ENCODE measurements at places on chromosomes 11 and 22.

- DNase-seq, result no peak
Observed at GRCh38 chr11:126420698-126421256, 65.3 kb downstream of the ST3GAL4 start.

DNA sequence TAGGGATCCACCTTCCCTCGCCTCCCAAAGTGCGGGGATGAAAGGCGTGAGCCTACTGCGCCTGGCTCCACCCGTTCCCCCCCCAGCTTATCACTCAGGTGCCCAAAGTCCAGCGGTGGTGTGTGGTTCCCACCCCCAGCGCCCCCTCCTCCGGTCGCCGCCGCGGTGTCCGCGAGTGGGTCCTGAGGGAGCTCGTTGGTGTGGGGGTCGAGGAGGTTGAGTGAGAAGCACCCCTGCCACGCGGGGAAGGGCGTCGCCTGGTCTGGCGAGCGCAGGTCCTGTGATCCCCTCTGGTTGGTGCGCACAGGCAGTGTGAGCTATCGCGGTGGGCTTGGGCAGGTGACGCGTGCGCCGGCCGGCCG, 3900.6 kb upstream of the OR11H1 start:
- no peak for DNase-seq

DNA sequence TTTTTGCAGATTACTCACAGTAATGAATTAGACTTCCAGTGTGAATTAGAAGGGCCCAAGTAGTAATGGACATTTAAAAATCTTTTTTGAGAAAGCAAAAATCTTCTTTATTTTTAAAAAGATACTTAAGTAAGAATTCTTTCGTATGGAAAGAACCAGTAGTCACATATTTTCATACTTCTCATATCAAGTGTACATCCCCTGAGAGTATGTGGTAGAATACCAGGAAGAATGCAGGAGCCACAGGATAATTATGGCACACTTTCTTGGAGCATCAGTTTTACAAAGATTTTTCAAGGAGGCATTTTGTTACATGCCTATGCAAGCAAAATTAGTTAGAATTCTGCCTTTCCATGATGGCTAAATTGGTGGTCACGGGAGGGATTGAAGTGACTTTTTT, 28.1 kb downstream of the POLD3 start:
- no peak for DNase-seq

GRCh38 chr22:24685531-24686190, 82.7 kb downstream of the GGT1 start:
- no peak for DNase-seq

DNA sequence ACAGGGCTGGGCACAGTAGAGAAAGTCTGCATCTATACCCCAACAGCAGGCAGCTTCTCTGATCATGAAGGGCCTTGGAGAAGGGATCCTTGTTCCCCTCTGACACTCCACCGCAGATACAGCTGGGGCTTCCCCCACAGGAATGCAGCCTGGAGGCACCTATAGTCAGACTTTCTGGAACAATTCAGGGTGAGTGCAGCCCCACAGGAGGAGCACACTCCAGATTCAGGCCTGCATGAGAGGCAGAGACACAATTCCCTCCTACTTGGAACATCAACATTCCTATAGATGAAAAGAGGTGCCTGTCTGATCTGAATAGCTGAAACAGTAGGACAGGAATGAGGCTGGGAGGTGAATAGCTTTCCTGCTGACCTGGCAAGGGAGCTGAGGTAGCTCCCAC, 1298.0 kb upstream of the CNTN5 start:
- DNase-seq, result no peak

GRCh38 chr22:29603358-29604075, at the start of gene NF2:
Gene NF2, plus strand, starts transcription at chr22:29603633. Its CDS starts 366 bp downstream, at chr22:29603999.
- peak; percentile 95 for DNase-seq
